ENCODE measurements at places on chromosomes 7 and 10. TPM values are rescaled to one million over a fixed set of nuclear protein-coding genes. Genes with fewer than 3 reads are reported as not detected.

The GSAP gene
- polyA plus RNA-seq = 24.6 TPM

The CRPPA gene
- polyA plus RNA-seq = 0.82 TPM

The TMEM225B gene
- 2.8 TPM for polyA plus RNA-seq

The CALML3 gene
- polyA plus RNA-seq = not detected

The ANKRD22 gene
- 1.2 TPM for polyA plus RNA-seq
